ENCODE measurements at places on chromosomes 13 and 19. TPM values are rescaled to one million over a fixed set of nuclear protein-coding genes. Genes with fewer than 3 reads are reported as not detected.

GRCh38 chr13:110306960-110307766 lies at the start of the genes COL4A1 and COL4A2:
COL4A1 (minus strand) TSS chr13:110307157; CDS start chr13:110307027, 130 bp downstream.
COL4A2 (plus strand) TSS chr13:110307284; CDS start chr13:110307904, 620 bp downstream.
- DNase-seq = no peak

PRKCSH gene
- 297 TPM for total RNA-seq

DNA sequence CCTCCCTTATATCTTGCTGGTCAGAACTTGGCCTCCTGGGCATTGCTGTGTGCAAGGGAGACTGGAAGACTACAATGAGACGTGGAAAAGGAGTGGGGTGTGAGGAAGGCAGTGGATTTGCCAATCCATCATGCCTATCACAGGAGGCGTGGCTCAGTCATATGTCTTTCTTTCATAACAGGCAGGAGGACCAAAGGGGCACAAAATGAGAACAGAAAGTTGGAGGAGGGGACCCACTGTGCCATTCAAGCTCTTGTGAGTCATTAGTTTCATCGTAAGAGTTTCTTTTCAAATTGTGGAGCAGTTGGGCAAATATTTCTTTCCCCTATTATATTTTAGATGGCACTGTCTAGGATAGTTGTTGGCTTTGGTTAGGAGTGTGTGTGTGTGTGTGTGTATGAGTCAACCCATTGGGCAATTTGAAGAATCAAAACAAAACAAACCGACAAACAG lies 471.5 kb downstream of the TSHZ3 start:
- DNase-seq = no peak

DNA sequence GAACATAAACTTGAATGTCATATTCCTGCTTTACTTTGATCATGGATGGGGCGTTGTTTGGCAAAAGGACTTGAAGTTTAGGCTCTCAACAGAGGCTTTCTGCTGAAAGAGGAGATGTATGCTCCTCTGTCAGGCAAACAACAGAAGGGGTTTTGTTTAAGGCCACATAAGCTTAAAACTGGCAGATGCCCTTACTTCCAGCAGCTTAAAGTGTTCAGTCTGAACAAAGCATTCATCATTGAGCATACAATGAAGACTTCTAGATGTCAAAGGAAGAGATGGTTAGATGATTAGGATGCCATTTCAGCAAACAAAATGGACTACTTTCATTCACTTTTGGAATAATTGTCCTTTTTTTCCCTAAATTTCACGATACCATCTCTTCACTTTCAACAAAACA lies 484.5 kb downstream of the SLITRK6 start:
- DNase-seq = no peak

- no peak for DNase-seq
Measured at GRCh38 chr13:31461923-31462322, 262.1 kb downstream of the B3GLCT start.

GRCh38 chr19:1360818-1361461 lies 22.8 kb upstream of the NDUFS7 start:
- no peak for DNase-seq

ZNF431 gene
- total RNA-seq = 27.0 TPM

DNA sequence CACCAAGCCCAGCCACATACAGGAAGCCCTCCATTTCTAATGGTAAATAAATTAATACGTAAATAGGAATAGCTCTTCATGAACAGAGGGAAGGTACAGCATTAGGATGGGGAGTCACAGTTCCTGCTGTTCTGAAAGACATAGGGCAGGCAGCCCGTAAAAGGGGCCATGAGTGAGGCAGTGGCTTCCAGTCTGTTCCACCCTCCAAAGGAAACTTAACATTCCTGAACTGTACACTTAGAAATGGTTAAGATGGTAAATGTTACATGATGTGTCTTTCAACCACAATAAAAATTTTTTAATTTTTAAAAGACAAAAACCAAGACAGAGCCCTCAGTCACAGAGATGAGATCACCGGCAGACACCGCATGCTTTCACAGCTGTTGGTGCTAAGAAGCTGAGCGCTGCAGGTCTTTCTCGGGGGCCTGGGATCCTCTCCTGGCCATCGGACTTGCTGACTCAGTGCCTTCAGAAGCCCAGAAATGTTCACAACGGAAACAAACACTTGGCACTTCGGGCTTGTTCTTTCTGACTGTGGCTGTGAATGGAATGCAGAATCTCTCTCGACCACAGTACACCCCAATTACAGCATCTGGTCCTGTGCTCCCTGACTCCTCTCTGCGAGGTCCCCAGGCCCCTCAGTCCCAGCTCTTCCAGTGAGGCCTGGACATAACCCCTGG lies 36.4 kb downstream of the EPS15L1 start:
- no peak for DNase-seq

- DNase-seq = no peak
Measured at GRCh38 chr19:52889931-52890330, 7.5 kb downstream of the ZNF320 start.

ZNF418 gene
- 1.7 TPM for total RNA-seq

DNA sequence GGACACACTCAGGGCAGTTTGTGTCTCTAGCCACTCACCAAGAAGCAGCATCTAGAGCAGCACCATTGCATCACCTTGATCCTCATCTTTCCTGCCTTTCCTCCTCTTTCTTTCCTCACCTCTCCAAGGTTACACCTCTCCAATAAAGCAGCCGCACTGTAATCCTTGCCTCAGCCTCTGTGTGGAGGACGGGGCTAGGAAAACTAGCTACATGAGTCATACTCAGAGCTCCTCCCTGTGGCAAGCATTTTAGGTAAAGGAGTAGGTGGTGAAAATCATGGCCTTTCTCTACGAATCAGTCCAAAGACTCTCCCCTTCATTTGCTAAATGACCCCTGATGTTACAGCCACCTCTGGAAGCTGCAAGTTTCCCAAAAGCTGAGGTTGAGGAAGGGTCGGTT lies 108.9 kb downstream of the DNAJC15 start:
- DNase-seq = peak; percentile 8

TJP3 gene
- total RNA-seq = 2.3 TPM

DNA sequence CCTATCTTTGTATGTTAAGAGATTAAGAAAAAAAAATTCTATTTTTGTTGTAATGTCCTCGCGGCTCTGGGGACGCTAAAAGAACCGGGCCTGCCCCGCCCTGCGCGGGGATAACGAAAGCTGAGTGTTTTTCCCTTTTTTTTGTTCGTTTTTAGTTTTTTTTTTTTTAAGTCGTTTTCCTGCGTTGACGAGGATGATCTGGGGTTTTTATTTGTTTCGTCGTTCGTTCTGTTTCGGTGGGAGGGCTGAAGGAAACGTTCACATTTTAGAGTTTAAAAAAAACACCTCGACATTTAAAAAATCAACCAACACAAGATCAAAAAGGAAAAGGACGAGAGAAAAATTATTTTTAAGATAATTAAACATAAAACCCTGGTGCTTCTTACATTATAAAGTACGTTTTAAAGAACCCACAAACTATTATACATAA lies 5.6 kb downstream of the LYL1 start:
- no peak for DNase-seq

- DNase-seq = no peak
Measured at GRCh38 chr19:54456423-54457373, 6.9 kb downstream of the LENG9 start.

- DNase-seq = no peak
Measured at GRCh38 chr19:42166316-42166715, 34.1 kb upstream of the POU2F2 start.

PSG2 gene
- not detected for total RNA-seq

GRCh38 chr19:12984683-12985048 lies 10.6 kb upstream of the NFIX start:
- no peak for DNase-seq

DNA sequence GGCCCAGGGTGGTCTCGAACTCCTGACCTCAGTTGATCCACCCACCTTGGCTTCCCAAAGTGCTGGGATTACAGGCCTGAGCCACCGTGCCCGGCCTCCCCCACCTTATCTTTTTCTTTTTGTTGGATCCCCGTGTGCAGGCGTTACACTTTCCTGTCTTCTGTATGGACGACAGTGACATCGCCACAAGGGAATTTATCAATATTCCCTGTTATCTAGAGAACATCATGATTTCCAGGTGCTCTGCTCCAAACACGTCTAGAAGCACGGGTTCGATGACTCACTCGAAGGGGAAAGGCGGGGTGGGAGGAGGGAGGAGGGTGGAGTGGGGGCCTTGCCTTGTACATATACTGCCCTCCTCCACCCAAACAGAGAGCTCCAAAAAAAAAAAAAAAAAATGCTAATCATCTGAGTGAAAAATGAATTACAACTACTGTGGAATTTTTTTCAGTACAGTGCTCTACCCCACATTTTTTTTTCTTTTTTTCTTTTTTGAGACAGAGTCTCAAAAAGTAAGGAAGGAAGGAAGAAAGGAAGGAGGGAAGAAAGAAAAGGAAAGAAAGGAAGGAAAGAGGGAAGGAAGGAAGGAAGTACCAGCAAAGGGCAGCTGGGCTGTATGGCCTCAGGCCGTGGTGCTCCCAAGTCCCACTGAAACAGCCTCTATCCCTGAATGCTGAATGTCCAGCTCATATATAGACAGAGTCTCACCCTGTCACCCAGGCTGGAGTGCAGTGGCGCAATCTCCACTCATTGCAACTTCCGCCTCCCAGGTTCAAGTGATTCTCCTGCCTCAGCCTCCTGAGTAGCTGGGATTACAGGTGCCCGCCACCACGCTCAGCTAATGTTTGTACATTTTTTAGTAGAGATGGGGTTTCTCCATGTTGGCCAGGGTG lies 36.8 kb downstream of the INSR start:
- no peak for DNase-seq

DNA sequence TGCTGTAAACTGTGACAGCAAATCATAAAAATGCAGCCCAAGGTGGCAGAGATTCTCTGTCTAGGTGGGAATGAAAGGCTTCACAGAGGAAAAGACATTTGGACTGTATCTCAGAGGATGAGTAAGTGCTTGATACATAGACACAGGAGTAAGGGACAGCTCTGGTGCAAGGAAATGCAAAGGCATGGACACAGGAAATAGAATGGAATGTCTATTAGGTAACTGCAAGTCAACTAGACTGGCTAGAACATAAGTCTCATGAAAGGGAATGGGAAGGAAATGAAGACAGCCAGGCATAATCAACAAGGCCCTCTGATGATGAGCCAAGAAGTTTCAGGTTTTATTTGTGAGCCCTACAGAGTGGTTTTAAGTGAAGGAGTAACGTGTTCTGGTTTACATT lies 321.7 kb downstream of the SUCLA2 start:
- DNase-seq = no peak

PCDH8 gene
- not detected for total RNA-seq

GRCh38 chr13:111967572-111968201 lies 99.3 kb upstream of the SOX1 start:
- no peak for DNase-seq

SYT5 gene
- total RNA-seq = 1.3 TPM

DNA sequence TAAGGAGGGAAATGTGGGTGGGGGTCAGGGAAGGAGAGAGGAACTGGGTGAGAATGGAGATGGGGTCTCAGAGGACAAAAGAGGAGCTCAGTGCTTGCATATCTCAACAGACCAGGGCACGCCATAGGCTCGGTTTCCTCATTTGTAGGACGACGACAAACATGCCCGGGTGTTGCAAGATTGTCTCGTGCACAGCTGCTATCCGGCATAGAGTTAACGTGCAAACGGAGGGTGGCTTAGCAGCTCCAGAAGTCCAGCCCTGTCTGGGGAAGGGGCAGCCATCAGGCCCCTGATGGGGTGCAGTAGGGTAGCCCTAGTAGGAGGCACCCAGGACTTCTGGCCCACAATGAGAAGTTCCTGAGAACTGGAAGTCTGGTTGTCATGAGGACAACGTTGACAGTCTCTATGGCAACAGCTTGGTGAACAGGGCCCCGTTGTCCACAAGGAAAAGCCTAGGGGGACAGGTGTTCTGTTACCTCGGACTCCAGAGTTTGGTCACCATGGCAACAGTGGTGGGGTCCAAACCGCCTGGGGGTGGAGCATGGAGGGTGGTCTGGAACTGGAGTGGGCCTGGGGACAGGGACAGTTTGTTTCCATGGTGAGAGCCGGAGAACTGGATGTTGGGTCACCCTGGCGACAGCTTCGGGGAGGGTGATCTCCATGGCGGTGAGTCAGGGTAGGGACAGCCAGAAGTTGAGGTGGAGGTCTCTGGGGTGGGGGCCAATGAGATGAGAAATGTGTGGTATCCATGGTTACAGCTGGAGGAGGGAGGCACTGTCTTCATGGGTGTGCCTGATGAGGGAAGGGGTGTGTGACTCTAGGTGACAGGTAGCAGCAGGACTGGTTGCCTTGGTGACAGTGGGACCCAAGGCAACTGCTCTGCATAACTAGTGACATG lies 16.8 kb downstream of the TM6SF2 start:
- DNase-seq = no peak

- no peak for DNase-seq
Measured at GRCh38 chr19:35559781-35560180, 3.7 kb downstream of the ATP4A start.
